ENCODE measurements at places on chromosomes 1 and 21. TPM values are rescaled to one million over a fixed set of nuclear protein-coding genes. Genes with fewer than 3 reads are reported as not detected.

DNA sequence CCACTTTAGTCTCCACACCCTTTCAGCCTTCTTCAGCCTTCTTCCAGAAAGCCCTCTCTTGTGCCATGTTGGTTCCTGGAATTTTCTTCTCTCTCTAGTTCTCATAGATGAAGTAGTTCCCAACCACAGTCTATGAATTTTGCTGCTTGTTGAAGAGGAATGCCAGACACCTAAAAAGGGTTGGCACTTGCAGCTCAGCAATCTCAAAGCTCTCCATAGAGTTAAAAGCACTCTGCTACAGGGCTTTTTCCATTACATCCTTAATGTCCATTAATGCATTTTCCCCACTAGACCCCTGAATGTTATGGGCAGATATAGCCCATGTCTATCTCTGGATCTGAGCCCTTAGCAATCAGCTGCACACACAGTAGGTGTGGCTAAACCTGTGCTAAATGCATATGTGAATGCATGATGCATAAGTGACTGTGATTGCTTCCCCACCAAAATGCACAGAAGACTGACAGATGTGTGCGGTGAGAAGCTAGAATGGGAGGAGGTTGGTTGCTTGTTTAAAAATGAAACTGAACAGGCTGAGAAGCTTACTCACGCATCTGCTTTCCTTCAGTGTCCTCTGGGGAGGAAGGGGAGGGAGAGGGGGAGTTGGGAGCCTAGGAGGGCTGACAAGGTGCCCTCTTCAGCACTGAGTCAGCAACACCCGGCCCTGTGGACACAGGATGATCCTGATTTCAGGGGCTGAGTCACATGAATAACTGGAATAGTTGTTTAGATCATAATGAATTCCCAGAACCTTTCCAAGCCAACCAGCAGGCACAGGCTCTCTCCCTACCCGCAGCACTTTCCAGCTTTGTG is 146.1 kb upstream of the FGGY start:
- H3K4me3 ChIP-seq, result no peak overlapping the region
- DNase-seq, result peak; percentile 68
- no peaks in the 10 kb centered on the region for H3K27me3 ChIP-seq
- H3K36me3 ChIP-seq, result no peaks in the 10 kb centered on the region

- no peak overlapping the region for H3K4me3 ChIP-seq
- no peak overlapping the region for H3K27ac ChIP-seq
- no peaks in the 10 kb centered on the region for H3K36me3 ChIP-seq
- H3K27me3 ChIP-seq, result no peaks in the 10 kb centered on the region
- no peak for DNase-seq
Measured at GRCh38 chr1:36475910-36476604, 6.7 kb downstream of the CSF3R start.

GRCh38 chr1:34780528-34780927 is 486 bp upstream of the GJB3 start:
- peaks cover 5% of the 10 kb centered on the region for H3K27me3 ChIP-seq
- H3K36me3 ChIP-seq, result no peaks in the 10 kb centered on the region
- H3K4me1 ChIP-seq, result peaks cover 13% of the 10 kb centered on the region

DNA sequence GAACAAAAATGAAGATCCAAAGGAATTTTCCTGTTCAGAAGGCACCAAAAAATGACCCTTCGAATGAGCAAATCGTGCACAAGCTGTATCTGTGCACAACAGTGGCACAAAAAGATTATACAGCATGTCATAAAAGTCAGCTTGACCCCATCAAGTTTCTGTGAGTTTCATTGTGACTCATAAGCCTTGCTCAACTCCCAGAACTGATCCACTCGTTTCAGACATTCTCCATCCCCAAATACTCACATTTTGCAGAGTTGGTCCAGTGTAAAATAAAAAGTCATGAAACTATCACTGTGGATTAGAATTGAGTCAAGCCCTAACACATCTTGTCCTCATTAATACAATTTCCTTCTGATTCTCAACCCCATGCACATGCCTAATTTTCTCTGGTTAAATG is 174.7 kb upstream of the PKN2 start:
- no peaks in the 10 kb centered on the region for H3K27me3 ChIP-seq
- no peaks in the 10 kb centered on the region for H3K36me3 ChIP-seq
- no peak for DNase-seq
- H3K4me3 ChIP-seq, result no peak overlapping the region
- no peaks in the 10 kb centered on the region for H3K4me1 ChIP-seq
- no peak overlapping the region for H3K27ac ChIP-seq

GRCh38 chr1:70284366-70284765 is 63.2 kb downstream of the SRSF11 start:
- no peaks in the 10 kb centered on the region for H3K36me3 ChIP-seq
- no peak overlapping the region for H3K27ac ChIP-seq
- no peaks in the 10 kb centered on the region for H3K27me3 ChIP-seq
- no peaks in the 10 kb centered on the region for H3K4me1 ChIP-seq
- no peak overlapping the region for H3K4me3 ChIP-seq
- DNase-seq, result no peak

DNA sequence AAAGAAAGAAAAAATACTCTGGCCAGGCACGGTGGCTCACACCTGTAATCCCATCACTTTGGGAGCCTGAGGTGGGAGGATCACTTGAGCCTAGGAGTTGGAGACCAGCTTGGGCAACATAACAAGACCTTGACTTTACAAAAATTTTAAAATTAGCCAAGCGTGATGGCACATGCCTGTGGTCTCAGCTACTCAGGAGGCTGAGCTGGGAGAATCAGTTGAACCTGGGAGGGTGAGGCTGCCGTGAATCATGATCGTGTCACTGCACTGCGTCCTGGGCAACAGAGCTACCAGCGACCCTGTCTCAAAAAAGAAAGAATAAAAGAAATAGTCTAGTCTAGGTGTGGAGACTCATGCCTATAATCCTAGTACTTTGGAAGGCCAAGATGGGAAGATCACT is 22.3 kb downstream of the RRP1B start:
- DNase-seq, result no peak
- no peak overlapping the region for H3K27ac ChIP-seq
- H3K4me3 ChIP-seq, result no peak overlapping the region
- no peaks in the 10 kb centered on the region for H3K27me3 ChIP-seq

GRCh38 chr21:26441149-26441548 is 131.9 kb downstream of the CYYR1 start:
- no peak for DNase-seq
- H3K4me3 ChIP-seq, result no peak overlapping the region
- no peaks in the 10 kb centered on the region for H3K36me3 ChIP-seq
- no peak overlapping the region for H3K27ac ChIP-seq
- no peaks in the 10 kb centered on the region for H3K27me3 ChIP-seq

GRCh38 chr1:57269630-57270225 is 154.1 kb downstream of the DAB1 start:
- no peak overlapping the region for H3K27ac ChIP-seq
- no peaks in the 10 kb centered on the region for H3K36me3 ChIP-seq
- H3K4me3 ChIP-seq, result no peak overlapping the region
- no peaks in the 10 kb centered on the region for H3K27me3 ChIP-seq
- H3K4me1 ChIP-seq, result no peaks in the 10 kb centered on the region

GRCh38 chr1:17610713-17611112 is 71.2 kb downstream of the ARHGEF10L start:
- peaks cover 3% of the 10 kb centered on the region for H3K4me1 ChIP-seq
- no peak overlapping the region for H3K4me3 ChIP-seq
- H3K36me3 ChIP-seq, result no peaks in the 10 kb centered on the region
- DNase-seq, result no peak

GRCh38 chr1:18414321-18414720 is 66.4 kb upstream of the KLHDC7A start:
- H3K27me3 ChIP-seq, result no peaks in the 10 kb centered on the region
- no peak overlapping the region for H3K27ac ChIP-seq
- H3K4me3 ChIP-seq, result no peak overlapping the region

GRCh38 chr1:165403835-165404482 is 41.0 kb downstream of the RXRG start:
- no peaks in the 10 kb centered on the region for H3K4me1 ChIP-seq
- no peak overlapping the region for H3K27ac ChIP-seq
- H3K4me3 ChIP-seq, result no peak overlapping the region
- H3K36me3 ChIP-seq, result no peaks in the 10 kb centered on the region
- H3K27me3 ChIP-seq, result no peaks in the 10 kb centered on the region

DNA sequence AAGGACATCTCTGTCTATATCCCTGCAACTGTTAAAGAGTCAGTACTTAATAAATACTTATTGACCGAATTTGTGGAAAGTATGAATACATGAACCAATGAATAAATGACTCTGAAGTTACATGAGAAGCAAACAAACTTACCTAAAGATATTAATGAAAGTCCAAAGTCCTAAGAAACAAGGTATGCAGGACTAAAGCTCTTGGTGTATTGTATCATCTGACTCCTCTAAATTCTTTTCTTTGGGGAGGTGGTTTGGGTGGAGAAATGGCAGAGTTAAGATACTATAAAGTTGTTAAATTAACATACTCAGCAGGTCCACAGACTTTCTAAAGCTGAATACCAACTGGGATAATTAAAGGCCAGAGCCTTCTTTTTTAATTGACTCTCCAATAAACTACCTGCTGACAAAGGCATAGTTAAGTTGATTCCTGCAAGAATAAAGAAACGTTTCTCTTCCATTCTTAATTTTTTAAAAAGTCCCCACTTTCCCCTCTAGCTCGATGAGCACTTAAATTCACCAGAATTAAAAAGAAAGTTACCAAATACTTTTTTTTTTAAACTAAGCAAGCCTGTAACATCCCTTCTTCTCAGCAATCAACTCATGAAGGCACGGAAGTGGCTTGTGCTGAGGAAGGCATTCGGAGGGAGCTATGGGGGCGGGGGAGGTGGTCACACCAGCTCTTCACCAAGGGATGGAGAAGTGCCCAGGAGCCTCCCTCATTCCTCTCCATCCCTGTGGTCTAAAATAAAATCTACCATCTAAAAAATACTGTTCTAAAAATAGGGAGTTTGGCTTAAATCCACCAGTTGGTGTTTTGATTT is 61.1 kb downstream of the GADD45A start:
- H3K27me3 ChIP-seq, result no peaks in the 10 kb centered on the region
- H3K36me3 ChIP-seq, result no peaks in the 10 kb centered on the region
- no peak overlapping the region for H3K4me3 ChIP-seq
- peak overlapping the region; percentile 38 for H3K27ac ChIP-seq
- peaks cover 41% of the 10 kb centered on the region for H3K4me1 ChIP-seq

DNA sequence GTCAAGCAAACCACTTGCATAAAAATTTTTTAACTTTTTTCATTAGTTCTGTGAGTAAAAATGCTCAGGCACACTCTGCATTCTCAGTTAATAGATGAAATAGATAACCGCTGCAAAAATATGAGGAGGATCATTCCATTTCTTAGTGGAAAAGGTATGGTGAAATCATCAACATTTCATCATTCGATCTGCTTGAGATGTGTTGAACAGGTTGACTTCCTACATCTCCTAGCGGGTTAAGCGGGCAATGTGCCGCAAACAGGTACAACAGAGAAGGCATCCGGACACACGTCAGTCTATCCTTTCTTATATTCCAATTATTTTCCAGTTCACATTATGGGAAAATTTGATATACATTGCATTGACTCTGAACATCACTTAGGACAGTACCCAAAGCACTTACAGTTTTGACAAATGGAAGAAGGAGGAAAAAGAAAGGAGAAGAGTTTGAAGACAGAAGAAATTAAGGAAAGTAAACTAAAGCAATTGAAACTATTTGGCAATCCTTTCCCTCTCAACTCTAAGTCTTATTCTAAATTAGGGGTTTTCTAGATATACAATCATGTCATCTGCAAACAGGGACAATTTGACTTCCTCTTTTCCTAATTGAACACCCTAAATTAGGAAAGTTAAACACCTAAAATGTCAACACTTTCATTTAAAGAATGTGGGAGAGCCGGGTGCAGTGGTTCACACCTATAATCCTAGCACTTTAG is 33.5 kb downstream of the NIBAN1 start:
- H3K4me1 ChIP-seq, result no peaks in the 10 kb centered on the region
- no peak overlapping the region for H3K27ac ChIP-seq
- no peaks in the 10 kb centered on the region for H3K27me3 ChIP-seq
- no peak for DNase-seq

DNA sequence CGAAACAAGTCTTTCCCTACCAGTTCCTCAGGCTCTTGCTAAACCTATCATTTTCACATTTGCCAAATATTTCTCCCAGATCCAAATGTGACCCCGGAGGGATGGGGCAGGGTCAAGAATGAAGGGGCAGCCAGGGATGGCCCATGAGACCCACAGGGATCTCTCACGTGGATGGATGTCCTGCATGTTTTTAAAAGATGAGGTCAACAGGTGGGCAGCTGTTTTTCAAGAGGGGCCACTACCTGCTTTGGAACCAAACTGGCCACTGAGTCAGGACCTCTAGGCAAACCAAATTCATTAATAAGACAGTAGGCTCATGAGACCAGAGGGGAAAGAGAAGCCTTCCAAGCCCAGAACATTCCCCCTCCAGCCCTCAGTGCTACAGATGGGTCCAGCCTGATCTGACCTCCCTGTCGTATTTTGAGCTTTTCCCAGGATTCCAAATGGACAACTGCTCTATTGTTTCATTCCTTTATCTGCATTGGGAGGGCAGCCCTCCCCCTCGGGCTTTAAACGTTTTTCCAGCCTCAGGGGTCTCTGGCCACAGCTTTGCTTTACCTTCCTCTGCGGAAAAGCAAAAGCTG is 252.5 kb upstream of the IRF2BP2 start:
- H3K27ac ChIP-seq, result peak overlapping the region; percentile 26
- H3K27me3 ChIP-seq, result no peaks in the 10 kb centered on the region
- H3K4me1 ChIP-seq, result peaks cover 17% of the 10 kb centered on the region
- H3K36me3 ChIP-seq, result no peaks in the 10 kb centered on the region

DNA sequence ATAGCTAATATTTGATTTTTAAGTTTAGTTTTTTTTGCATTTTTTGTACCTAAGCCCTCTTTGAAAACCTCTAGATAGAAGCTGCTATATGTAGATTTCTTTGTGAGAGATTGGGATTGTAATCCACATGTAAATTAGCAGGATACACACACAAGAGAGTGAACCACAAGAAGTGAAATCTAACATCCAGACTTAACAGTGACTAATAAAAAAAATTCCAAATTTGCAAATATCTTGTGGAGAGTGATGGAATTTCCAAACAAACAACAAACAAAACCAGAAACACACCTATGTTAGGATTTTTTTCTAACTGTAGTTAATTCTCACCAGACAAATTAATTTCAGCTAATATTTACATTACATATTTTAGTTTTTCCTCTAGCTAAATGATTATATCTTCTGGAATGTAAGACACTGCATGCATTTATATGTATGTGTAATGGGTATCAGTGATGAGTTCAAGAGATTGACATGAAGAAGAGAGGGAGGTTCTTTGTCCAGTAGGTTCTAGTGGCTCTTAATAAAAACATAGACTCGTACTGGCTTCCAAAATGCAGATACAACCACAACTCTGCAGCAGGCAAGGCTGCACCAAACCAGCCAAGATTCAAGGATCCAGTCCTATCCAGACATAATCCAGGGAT is 12.8 kb downstream of the CLDN17 start:
- no peak for DNase-seq
- no peaks in the 10 kb centered on the region for H3K27me3 ChIP-seq
- H3K4me3 ChIP-seq, result no peak overlapping the region
- H3K36me3 ChIP-seq, result no peaks in the 10 kb centered on the region
- no peaks in the 10 kb centered on the region for H3K4me1 ChIP-seq

The S100B gene
- 7.1 TPM for polyA plus RNA-seq

The ALG6 gene
- 7.8 TPM for polyA plus RNA-seq

The SH2D2A gene
- polyA plus RNA-seq, result 1.3 TPM

The MAST2 gene
- polyA plus RNA-seq, result 158 TPM

The CNR2 gene
- polyA plus RNA-seq, result 0.20 TPM

The ESRRG gene
- 2.2 TPM for polyA plus RNA-seq

The ATP1A2 gene
- 13.2 TPM for polyA plus RNA-seq

The SUSD4 gene
- 13.9 TPM for polyA plus RNA-seq

The PADI1 gene
- polyA plus RNA-seq, result 1.6 TPM
